A549 treated with ZK216348 at 1 μM for 4 hours (cell line): ENCODE measurements at places on chromosomes 6 and 20. TPM values are rescaled to one million over a fixed set of nuclear protein-coding genes. Genes with fewer than 3 reads are reported as not detected.

The GABRR1 gene
- not detected in 5 replicates for total RNA-seq

The KIF13A gene
- 18.9 to 22.6 TPM (median 21.8 TPM) in 5 replicates for total RNA-seq

The COL12A1 gene
- total RNA-seq, result 5.1 to 7.1 TPM (median 5.4 TPM) in 5 replicates

The METTL24 gene
- not detected in 5 replicates for total RNA-seq

The ENPP5 gene
- total RNA-seq, result not detected in 5 replicates

The PGBD1 gene
- total RNA-seq, result 3.8 to 6.1 TPM (median 5.0 TPM) in 5 replicates

The C20orf144 gene
- total RNA-seq, result 0.08 to 0.19 TPM in 2 of 5 replicates, not detected in the others

The COL11A2 gene
- 0.71 to 1.5 TPM (median 0.79 TPM) in 5 replicates for total RNA-seq

The SPATS1 gene
- not detected in 5 replicates for total RNA-seq

The EGFL8 gene
- total RNA-seq, result 1.3 to 1.9 TPM (median 1.7 TPM) in 5 replicates

The FOXO3 gene
- 5.5 to 9.3 TPM (median 8.3 TPM) in 5 replicates for total RNA-seq

The HMGCLL1 gene
- 0.11 to 0.15 TPM (median 0.12 TPM) in 3 of 5 replicates, not detected in the others for total RNA-seq

The FOXF2 gene
- 17.5 to 29.8 TPM (median 25.5 TPM) in 5 replicates for total RNA-seq

The MOG gene
- not detected in 5 replicates for total RNA-seq

The CST5 gene
- total RNA-seq, result not detected in 5 replicates

The C6orf15 gene
- not detected in 5 replicates for total RNA-seq

The DNAH8 gene
- total RNA-seq, result not detected in 5 replicates

The SYS1 gene
- 19.4 to 31.5 TPM (median 30.5 TPM) in 5 replicates for total RNA-seq

The CASS4 gene
- 0.08 to 0.09 TPM in 2 of 5 replicates, not detected in the others for total RNA-seq

The GTSF1L gene
- not detected in 5 replicates for total RNA-seq

The FAXC gene
- 5.4 to 11.8 TPM (median 7.2 TPM) in 5 replicates for total RNA-seq

The MGME1 gene
- total RNA-seq, result 38.7 to 46.6 TPM (median 42.2 TPM) in 5 replicates

The C6orf132 gene
- total RNA-seq, result 1.3 to 2.6 TPM (median 1.9 TPM) in 5 replicates

The THBS2 gene
- not detected in 5 replicates for total RNA-seq

The DYNLT2 gene
- total RNA-seq, result 0.43 to 1.2 TPM (median 0.67 TPM) in 5 replicates

The HTR1E gene
- not detected in 5 replicates for total RNA-seq

The TREM1 gene
- 0.36 to 0.58 TPM in 2 of 5 replicates, not detected in the others for total RNA-seq

The SLC22A2 gene
- 0.25 to 0.34 TPM in 2 of 5 replicates, not detected in the others for total RNA-seq

The RFX6 gene
- total RNA-seq, result not detected in 5 replicates

The TBXT gene
- total RNA-seq, result not detected in 5 replicates

The LPA gene
- 0.05 TPM in 1 of 5 replicates, not detected in the others for total RNA-seq

The KIF25 gene
- total RNA-seq, result 0.12 TPM in 1 of 5 replicates, not detected in the others

The C20orf141 gene
- 0.36 TPM in 1 of 5 replicates, not detected in the others for total RNA-seq

The MBOAT1 gene
- 2.2 to 3.9 TPM (median 3.0 TPM) in 5 replicates for total RNA-seq

The MAP7 gene
- total RNA-seq, result 22.2 to 29.9 TPM (median 26.3 TPM) in 5 replicates

The SLC22A16 gene
- total RNA-seq, result not detected in 5 replicates

The CALHM5 gene
- total RNA-seq, result 0.05 to 0.07 TPM (median 0.06 TPM) in 5 replicates

The CCN5 gene
- total RNA-seq, result 18.1 to 40.4 TPM (median 24.9 TPM) in 5 replicates

The SMPDL3A gene
- 2.1 to 4.3 TPM (median 3.3 TPM) in 5 replicates for total RNA-seq

The FGD2 gene
- total RNA-seq, result not detected in 5 replicates

The PDYN gene
- total RNA-seq, result not detected in 5 replicates

The DOK5 gene
- not detected in 5 replicates for total RNA-seq

The TUBB2B gene
- total RNA-seq, result 10.7 to 14.6 TPM (median 13.2 TPM) in 5 replicates

The ENPP1 gene
- 0.94 to 1.9 TPM (median 1.5 TPM) in 5 replicates for total RNA-seq

The TRERF1 gene
- 4.0 to 8.4 TPM (median 7.0 TPM) in 5 replicates for total RNA-seq

The GPR6 gene
- total RNA-seq, result not detected in 5 replicates

The AIF1 gene
- total RNA-seq, result not detected in 5 replicates

The CAGE1 gene
- 0.12 TPM in 1 of 5 replicates, not detected in the others for total RNA-seq

The PLEKHG1 gene
- 0.34 to 1.0 TPM (median 0.43 TPM) in 5 replicates for total RNA-seq

The LY6G6D gene
- total RNA-seq, result not detected in 5 replicates

The HLA-DPA1 gene
- 0.05 TPM in 1 of 5 replicates, not detected in the others for total RNA-seq

The SLC13A3 gene
- total RNA-seq, result 0.21 TPM in 1 of 5 replicates, not detected in the others

The TRAPPC3L gene
- total RNA-seq, result not detected in 5 replicates

The PACSIN1 gene
- total RNA-seq, result 0.06 to 0.17 TPM in 2 of 5 replicates, not detected in the others

The HELZ2 gene
- 9.6 to 20.8 TPM (median 14.8 TPM) in 5 replicates for total RNA-seq

The KHDC1 gene
- 2.4 to 4.2 TPM (median 3.5 TPM) in 5 replicates for total RNA-seq

The FRK gene
- total RNA-seq, result 0.93 to 1.7 TPM (median 1.3 TPM) in 5 replicates

The SLC22A7 gene
- total RNA-seq, result not detected in 5 replicates
